Activated CD4-positive, alpha-beta T cell treated with anti-CD3 and anti-CD28 coated beads, Interleukin-2, amount 50 U/mL, for 16 hours (primary cell): ENCODE measurements at places on chromosomes 3 and 15.
A peak's percentile ranks its signal among the peaks of the same experiment; 100 is the strongest.

DNA sequence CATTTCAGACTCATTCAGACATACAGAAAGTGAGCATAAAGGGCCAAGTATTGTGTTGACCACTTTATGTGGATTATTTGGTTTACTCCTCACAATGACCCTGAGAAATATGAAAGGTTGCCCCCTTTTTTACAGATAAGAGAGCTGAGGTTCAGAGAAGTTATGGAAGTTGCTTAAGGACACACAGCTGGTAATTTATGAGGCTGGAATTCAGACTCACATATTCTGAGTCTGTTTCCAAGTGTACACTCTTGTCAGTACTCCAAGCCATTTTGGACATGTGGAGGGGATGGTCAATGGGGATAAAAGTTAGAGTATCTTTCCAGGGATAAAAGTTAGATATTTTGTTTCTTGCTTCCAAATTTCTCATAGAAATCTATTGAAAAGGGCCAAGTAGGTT lies 15.9 kb downstream of the ITPR1 start:
- DNase-seq, result no peak

- no peak for DNase-seq
These were observed 232.3 kb upstream of the MRPL3 start for GRCh38 chr3:131735116-131735515.

DNA sequence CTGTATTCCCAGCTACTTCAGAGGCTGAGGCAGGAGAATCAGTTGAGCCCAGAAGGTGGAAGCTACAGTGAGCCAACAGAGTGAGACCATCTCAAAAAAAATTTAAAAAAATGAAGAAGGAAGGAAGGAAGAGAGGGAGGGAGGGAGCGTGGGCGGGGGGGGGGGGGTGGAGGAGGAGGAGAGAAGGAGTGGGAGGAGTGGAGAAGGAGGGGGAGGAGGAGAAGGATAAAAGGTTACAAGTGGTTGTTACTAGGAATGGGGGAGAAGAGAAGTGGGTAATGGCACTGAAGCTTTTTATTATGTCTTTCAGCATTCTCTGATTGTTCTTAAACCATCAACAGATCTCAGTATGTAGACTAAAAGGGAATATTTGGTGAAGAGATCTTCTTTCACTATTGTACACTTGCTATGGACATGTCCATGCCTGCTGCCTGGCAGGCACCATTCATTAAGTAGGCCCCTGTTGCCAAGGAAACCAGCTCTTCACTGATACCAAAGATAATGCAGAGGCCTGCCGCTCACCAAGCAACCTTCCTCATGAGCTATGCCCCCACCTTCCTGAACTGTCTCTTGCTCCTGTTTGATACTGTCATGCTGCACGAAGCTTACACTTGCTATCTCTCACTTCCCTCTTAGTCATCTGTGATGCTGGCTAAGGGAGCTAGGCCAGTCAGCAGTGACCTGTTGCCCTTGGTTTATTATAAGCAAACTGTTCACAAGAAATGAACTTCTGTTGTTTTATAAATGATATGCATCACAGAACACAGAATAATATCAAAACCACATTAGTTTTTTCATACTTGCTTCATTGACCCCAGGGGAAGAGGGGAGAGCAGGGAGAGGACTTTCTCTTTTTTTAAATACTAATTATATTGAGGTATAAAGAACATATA lies 23.1 kb downstream of the EPM2AIP1 start:
- peak; percentile 50 for DNase-seq

- no peak for DNase-seq
These were observed 325.7 kb downstream of the OTOL1 start for GRCh38 chr3:161822291-161822690.

DNA sequence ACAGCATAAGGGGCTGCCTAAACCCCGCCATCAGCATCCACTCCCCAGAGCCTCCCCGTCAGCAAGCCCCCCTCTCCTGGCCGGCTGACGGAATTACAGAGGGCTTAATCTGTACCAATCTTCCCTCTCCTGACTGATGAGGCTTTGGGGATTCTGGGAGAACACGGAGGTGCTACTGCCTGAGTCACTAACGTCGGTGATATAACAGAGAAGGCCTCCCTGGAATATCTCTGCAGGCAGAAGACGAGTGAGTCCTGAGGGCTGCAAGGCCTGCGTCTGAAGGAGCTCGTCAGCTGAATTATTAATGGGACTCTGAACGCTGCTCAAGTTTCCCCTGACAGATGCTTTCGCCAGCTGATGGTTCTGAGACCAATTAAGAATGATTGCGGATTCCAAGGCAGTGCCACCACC lies 147.7 kb downstream of the XXYLT1 start:
- DNase-seq, result no peak
